ENCODE measurements at places on chromosomes 6 and 20.
A peak's percentile ranks its signal among the peaks of the same experiment; 100 is the strongest.

- DNase-seq = no peak
These were observed 118.0 kb downstream of the NFATC2 start for GRCh38 chr20:51424270-51425117.

- DNase-seq = no peak
These were observed 27.3 kb downstream of the CDK5RAP1 start for GRCh38 chr20:33373735-33374605.

GRCh38 chr6:24064832-24065231 lies 61.2 kb upstream of the NRSN1 start:
- DNase-seq = no peak

DNA sequence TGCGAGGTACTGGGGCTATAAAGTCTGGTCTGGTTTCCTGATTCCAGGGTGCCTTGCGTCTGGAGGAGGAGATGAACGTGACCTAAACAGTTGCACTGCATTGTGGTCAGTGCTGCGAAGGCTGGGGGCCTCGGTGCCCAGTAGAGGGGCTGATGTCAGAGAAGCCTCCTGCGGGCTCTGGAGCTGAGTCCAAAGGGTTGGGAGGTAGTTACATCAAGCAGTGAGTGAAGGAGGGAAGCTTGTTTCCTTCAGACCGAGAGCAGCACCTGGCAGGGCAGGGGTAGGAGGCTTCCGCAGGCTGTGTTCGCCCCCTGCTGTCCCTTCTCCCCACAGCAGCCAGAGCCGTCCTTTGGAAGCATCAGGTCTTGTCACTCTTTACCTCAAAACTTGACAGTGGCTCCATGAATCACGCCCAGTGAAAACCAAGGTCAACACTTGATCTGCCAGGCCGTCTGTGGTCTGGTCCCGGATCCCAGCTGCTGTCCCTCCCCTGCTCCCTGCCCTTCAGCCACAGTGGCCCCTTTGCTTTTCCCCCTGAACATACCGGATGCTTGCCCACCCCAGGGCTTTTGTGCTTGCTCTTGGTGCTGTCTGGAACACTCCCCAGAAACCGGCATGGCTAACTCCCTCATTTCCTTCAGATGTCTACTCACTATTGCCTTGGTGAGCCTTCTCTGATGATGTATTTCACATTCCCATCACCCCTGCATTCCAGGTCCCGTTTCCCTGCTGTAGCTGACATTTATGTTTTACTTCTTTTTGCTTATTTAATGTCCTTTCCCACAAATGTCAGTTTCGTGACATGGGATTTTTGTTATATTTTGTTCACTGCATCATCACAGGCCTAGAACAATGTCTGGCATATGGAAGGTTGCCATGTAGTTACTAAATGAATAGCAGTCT lies 7.0 kb downstream of the DYNLRB1 start:
- DNase-seq = peak; percentile 54

DNA sequence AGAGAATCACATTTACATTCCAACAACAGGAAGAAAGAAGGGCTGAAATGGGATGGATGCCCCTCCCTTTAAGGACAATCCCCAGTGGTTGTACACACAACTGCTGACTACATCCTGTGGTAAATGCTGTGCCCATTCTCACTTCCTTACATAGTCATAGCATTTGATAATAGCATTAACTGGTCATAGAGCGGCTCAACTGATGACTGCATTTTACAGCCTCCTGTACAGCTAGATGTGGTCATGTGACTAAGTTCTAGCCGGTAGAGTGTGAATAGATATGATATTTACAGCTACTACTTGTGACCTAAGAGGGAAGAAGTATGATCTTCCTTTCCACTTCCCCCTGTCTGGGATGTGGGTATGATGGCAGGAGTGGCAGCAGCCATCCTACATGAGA lies 24.7 kb downstream of the KCNK17 start:
- no peak for DNase-seq

- peak; percentile 14 for DNase-seq
These were observed 4.8 kb upstream of the SMIM28 start for GRCh38 chr6:138372711-138373463.

DNA sequence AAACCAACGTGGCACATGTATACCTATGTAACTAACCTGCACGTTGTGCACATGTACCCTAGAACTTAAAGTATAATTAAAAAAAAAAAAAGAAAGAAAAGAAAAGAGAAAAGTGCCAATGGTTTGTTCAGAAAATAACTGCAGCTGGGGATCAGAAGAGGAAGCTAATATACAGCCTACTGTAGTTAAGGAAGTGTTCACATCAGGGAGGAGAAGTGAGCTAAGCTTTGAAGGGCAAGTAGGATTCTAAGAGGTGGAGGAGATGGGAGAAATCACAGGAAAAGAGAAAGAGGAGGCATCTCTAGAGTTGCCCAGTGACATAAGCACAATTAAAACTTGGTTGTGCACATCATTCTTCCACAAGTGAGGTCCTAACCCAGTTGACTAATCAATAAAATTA lies 214.4 kb upstream of the DTNBP1 start:
- no peak for DNase-seq

- no peak for DNase-seq
These were observed 51.0 kb upstream of the TCF21 start for GRCh38 chr6:133837801-133838349.

DNA sequence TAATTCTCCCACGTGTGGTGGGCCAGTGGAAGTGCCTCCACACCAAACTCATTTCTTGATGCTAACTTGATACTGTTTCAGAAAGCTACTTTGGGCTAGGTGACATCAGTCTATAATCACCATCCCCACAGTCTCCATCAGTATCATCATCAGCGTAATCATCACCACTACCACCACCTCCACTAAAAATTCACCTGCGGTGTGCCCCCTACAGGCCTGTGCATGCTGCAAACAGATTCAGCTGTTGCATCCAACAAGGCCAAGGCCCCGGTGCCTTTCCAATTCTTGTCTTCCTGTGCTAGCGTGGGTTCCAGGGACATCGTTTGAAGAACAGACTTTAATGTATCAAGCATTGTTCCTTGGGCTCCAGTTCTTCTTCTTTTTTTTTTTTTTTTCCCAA lies 201.3 kb upstream of the EXOC2 start:
- no peak for DNase-seq

GRCh38 chr6:96017070-96017359 lies 1.2 kb downstream of the FUT9 start:
- DNase-seq = peak; percentile 73

DNA sequence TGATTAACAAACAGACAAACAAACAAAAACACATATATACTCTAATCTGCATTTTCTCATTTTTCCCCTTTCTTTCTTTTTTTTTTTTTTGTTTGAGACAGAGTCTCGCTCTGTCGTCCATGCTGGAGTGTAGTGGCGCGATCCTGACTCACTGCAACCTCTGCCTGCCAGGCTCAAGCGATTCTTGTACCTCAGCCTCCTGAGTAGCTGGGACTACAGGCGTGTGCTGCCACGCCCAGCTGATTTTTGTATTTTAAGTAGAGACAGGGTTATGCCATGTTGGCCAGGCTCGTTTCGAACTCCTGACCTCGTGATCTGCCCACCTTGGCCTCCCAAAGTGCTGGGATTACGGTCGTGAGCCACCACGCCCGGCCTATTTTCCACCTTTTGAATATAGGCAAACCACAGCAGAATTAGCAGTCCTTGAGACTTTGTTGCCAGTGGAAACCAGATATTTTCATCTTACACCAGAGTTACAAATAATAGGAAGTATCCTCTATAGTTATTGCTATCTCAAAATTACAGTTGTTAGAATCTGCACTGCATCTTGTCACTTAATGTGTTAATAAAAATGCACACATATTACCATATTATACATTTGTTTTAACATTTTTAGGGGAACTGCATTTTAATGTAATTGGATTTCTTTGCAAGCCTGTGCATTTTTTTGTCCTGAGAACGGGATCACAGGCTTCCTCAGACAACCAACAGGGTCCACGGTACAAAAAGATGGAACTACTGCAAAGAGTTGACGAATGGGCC lies 208.2 kb upstream of the ZNF217 start:
- DNase-seq = no peak

GRCh38 chr20:63008541-63009044 lies 1.8 kb upstream of the BHLHE23 start:
- no peak for DNase-seq

- no peak for DNase-seq
These were observed 140.4 kb upstream of the TAB2 start for GRCh38 chr6:149176971-149177667.

DNA sequence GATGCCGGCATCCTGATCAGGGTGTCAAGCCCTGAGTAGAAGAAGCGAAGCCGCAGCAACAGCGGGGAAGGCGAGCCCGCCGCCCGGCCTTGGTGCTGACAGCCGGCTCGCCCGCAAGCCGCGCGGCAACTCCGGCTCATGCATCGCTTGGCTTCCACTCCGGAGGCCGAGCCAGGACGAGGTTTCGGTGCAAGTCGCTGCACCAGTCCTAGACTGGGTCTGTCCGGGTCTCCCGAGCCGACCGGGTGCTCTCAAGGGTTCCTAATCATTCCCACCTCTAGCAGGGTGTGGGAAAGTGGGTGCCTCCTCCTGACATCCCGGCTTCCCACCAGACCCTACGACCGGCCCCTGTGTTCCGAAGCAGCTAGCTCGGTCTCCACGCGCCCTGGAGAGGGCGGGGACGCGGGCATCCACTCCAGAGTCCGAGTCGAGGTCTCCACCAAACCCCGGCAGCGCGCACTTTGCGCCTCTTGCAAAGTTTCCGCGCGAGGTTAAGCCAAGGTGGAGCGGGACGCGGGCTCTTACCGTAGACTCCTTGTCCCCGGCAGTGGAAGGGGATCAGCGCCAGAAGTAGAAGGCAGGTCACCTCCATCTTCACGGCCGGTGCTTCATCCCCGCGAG lies 1.4 kb downstream of the MDGA1 start:
- peak; percentile 37 for DNase-seq

DNA sequence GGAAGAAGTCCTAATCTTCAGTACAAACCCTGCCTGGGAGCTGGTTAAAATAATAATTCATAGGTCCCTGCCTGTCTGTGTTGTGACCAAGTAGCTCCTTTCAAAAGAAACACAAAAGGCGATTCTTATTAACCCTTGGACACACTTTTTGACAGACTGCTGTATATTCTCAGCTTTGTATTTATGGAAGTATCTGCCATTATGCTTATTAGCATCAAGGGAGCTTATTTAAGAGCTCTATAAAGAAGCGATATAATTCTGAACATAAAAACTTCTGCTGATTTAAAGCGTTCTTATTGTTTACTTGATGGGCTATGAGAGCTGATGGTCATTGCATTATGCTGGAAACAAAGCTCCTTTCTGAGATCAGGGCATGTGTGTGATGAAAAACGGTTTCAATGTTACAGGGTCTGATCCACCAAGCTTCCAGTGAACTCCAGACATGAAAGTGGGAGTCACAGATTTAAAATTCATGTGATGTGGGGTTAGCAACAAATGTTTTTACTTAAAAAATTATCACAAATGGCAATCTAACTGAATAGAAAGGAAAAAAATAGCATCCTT lies 181.8 kb upstream of the PDE10A start:
- no peak for DNase-seq

- DNase-seq = no peak
These were observed 147.1 kb downstream of the ARID1B start for GRCh38 chr6:156924246-156924645.

- no peak for DNase-seq
These were observed 115.9 kb downstream of the CD24 start for GRCh38 chr6:106858653-106859092.

- DNase-seq = no peak
These were observed 20.0 kb upstream of the AHI1 start for GRCh38 chr6:135517527-135517926.

GRCh38 chr6:145271577-145271976 lies 463.7 kb downstream of the EPM2A start:
- no peak for DNase-seq

GRCh38 chr6:90534337-90535025 lies 52.4 kb downstream of the MAP3K7 start:
- no peak for DNase-seq

DNA sequence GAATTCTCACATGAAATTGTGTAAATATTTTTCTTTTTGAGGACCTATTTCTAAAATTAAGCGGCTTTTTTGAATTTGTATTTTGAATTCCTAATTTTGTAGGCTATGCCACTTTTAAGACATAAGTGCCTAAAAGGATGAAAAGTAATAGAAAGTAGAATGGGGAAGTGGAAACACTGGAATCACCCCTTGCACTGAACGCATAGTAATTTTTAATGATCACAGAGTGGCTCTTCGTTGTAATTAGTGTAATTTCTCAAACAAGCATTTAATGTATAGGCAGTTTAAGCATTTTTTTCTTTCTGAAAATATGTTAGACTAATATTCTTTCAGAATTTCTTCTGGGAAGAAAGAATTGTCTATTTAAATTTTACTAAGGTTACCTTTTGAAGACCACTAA lies 73.2 kb downstream of the ARID1B start:
- no peak for DNase-seq

DNA sequence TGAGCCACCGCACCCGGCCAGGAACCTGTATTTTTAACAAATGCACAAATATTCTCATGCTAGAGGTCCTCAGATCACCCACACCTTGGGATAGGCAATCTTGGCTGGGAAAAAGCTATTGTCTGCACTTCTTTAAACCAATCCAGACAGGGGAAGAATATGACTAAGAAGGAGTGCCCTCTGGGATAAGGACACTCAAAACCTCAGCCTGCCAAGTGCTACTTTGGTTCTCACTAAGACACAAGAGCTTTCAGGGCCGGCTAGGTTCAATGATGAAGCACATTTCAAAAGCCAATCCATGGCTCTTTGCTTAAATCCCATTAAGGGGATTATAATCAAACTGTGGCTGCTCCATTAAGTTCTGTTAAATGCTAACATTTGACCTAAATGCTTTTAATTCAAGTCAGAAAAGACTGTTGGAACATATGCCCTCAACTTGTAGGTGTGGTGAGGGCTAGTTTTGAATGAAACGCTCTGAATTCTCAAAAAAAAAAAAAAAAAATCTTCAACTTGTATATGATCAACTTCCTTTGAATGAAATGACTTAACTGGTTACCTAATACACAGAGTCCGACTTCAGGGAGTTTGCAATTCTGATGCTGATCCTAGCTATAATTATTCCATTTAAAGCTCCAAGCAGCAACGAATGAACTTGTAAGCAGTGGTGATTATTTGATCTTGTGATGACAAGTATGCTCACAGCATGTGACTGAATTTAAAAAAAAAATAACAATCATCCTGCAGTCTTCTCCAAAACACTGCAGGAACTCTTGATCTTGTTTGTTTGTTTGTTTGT lies 56.6 kb downstream of the SLC23A2 start:
- DNase-seq = no peak

GRCh38 chr6:12656906-12657305 lies 59.7 kb upstream of the PHACTR1 start:
- DNase-seq = no peak

- no peak for DNase-seq
These were observed 56.4 kb downstream of the RIPOR2 start for GRCh38 chr6:24879351-24879750.

Measured in G401 (cell line).